ENCODE measurements at places on chromosomes 2 and 18. TPM values are rescaled to one million over a fixed set of nuclear protein-coding genes. Genes with fewer than 3 reads are reported as not detected.

ATP6V1C2 gene
- total RNA-seq, result not detected

IWS1 gene
- total RNA-seq, result 67.2 TPM

EVX2 gene
- total RNA-seq, result 0.70 TPM

PAX8 gene
- 3.2 TPM for total RNA-seq

KCNJ3 gene
- not detected for total RNA-seq

SIX2 gene
- total RNA-seq, result not detected

YES1 gene
- total RNA-seq, result 142 TPM

GRCh38 chr2:109020217-109020637, 31.2 kb upstream of the EDAR start:
- no peak for DNase-seq

DNA sequence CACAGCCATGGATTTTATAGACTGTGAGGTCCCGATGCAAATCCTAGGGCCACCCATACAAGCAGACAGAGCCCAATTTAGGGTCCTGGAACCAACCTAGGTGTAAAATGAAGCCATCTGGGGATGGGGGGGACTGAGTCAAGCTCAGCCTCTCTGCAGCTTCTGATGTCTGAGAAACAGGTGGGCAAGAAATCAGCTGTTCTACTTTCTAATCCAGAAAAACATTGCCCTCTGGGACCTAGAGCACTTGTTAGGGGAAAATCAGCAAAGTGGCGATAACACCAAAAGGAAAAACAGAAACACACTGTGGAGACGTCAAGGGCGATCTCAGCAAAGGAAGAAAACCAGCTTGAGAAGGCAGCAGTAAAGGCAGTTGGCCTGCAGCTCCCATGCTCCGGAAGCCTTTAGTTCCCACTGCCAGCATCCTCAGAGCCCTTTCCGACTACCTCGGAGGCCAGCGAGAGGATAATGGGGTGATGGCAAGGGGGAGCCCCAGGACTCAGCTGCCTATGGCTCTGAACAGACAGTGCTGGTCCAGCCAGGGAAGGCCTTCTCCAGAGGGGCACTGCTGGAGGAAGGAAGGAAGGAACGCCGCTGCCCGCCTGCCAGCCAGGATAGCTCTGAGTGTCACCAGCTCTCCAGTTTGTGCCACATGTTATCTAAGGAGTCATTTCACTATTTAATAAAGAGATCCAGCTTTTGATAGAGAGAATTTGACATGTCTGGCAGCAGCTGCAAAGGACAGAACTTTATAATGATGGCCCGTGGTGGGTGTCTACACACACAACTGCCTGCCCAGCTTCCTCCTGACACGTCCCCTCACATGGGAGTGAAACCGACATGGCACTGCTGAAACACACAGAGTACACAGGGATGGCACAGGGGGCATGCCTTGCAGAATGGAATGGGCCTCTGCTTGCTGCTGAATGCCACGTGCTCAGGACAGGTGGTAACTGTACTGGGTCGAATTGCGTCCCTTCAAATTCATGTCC, 37.7 kb downstream of the HS1BP3 start:
- DNase-seq, result no peak

DNA sequence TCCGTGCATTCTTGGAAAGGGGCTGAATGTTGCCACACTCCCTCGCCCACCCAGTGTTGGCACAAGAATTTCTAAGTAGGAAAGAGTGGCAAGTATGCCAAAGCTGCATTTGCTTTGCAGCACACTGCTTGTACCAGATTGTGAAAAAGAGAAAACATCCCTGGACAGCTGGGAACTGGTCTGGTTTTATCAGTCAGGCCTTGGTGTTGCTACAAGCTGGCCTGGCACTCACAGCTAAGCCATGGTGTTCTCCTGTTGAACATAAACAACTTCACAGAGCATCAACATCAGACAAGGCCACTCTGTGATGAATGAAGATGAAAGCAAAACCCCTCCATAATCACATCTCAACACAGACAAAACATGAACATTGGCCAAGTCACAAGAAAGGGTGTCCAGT, 4.2 kb upstream of the TRABD2A start:
- no peak for DNase-seq

- DNase-seq, result no peak
Observed at GRCh38 chr2:55923091-55923981, at the start of gene EFEMP1. Gene EFEMP1 (minus strand): TSS chr2:55923782. CDS start chr2:55922440, 1,342 bp downstream.

GRCh38 chr2:107742460-107743027, 84.1 kb upstream of the RGPD4 start:
- no peak for DNase-seq

- peak; percentile 66 for DNase-seq
Observed at GRCh38 chr2:204177251-204177976, 240.9 kb downstream of the ICOS start.
